M059J (cell line): ENCODE measurements at places on chromosomes 3 and 15.

GRCh38 chr15:99916668-99917223 is 183.5 kb upstream of the LYSMD4 start:
- DNase-seq, result no peak

DNA sequence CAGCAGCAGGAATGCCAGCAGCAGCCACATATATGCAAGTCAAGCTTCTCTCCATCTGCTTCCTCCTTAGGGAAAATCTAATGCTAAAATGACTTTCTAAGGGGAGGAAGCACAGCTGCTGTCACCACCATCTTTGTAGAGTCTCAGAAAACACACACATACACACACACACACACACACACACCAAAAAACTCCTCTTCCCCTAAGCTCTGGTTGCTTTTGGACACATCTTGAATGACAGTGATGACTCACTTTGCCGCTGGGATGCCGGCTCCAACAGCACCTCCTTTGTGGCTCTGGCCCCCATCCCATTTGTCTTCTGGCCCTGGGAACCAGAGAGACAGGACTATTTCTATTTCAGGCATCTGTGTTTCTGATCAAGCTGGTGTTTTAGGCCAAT is 124.8 kb upstream of the GOLIM4 start:
- peak; percentile 37 for DNase-seq

DNA sequence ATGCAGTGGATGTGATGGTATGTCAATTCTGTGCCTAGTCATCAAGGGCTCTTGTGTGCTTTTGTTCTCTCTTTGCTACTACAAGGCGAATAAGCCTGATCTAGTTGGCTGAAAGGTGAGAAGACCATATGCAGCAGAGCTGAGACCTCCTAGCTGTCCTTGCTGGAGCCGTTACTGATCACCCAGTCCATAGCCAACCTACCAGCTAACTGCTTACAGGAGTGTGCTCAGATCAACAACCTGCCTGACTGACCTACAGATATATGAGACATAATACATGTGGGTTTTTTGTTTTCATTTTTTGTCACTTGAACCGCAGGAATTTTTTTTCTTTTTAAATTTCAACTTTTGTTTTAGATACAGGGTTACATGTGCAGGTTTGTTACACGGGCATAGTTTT is 22.8 kb downstream of the OXSM start:
- DNase-seq, result no peak

- DNase-seq, result no peak
Measured at GRCh38 chr3:126338790-126339288, 18.4 kb downstream of the KLF15 start.

DNA sequence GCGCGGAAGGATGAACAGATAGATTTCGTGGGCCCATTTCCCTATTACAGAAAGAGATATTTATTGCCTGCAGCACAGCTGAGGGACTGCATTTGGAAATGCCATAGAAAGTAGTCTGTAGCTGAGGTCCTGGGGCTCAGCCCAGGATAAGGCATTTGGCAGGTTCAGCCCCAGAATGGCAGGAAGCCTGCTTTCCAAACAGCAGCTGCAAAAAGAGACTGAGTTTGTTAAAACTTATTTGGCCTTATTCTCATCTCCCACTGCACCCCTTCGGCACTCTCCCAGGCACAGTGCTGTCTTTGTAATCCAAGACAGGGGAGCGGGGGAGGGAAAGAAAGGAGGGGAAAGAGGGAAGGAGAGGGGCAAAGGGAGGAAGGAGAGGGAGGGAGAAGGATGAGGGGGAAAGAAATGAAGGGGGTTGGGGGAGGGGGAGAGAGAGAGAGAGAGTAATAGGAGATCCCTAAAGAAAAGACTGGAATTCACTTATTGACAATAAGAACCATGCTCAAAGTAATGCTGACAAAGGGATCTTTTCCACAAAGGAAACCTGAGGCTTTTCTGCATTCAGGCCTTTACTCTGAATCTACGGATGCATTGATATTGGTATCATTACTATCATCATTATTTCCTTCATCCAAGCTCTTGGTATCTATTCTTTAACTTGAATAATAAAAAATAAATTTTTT is 94.0 kb upstream of the LRRN1 start:
- no peak for DNase-seq

DNA sequence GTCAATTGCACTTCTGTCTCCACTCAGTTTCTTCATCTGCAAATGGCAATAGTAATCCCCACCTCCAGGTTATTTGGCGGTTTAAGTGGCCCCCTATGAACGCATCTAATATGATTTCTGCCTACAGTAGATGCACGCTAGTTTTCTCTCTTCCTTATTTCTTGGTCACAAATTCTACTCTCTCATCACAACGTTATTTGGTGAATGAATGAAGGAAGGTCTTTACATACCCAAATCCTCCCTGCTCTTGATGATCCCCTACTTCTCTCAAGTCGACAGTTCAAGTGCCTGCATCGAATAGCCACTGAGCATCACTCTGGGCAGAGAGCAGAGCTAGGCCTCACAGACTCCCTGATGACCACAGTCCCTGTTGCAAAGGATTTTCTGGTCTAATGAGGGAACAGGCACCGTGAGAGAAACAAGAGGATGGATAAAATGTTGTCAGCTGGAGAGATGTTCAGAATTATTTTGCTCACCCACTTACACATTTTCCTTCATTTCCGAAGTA is 181.2 kb upstream of the SMAD3 start:
- DNase-seq, result no peak

DNA sequence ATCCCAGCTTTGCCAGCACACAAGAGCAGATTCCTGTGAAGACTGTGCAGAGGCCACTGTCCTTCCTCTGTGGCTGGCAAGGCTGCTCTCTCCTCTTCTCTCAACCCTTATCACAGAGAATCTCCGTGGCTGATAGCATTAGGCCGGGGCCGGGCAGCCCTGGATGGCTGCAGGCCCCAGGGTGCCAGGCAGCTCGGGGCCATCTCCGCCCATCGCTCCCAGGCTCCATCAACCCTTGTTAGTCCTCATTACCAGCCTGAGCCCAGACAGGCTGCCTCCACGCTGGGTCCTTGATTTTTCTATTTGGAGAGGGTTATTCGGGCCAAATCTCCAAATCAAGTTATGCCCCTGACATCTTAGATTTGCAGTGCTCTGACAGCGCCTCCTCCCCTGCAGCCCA is 39.1 kb downstream of the MRPL46 start:
- no peak for DNase-seq

DNA sequence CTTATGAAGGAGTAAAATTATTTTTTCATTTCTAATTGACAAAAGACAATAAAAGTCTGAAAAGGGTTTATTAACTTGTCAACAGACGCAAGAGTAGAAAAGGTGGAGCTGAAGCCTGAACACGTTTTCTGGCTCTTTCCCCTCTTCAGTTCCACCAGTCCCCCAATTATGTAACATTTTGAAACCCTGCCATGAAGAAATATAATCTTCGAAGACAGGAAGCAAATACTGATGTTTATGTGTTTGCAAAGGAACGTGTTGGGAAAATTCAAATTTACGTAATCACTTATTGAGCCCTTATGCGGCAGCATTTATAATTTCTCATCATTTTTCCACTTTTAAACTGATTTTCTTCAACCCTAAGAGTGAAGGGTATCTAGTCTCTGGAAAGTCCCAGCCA is 767 bp downstream of the AP3S2 start:
- no peak for DNase-seq

DNA sequence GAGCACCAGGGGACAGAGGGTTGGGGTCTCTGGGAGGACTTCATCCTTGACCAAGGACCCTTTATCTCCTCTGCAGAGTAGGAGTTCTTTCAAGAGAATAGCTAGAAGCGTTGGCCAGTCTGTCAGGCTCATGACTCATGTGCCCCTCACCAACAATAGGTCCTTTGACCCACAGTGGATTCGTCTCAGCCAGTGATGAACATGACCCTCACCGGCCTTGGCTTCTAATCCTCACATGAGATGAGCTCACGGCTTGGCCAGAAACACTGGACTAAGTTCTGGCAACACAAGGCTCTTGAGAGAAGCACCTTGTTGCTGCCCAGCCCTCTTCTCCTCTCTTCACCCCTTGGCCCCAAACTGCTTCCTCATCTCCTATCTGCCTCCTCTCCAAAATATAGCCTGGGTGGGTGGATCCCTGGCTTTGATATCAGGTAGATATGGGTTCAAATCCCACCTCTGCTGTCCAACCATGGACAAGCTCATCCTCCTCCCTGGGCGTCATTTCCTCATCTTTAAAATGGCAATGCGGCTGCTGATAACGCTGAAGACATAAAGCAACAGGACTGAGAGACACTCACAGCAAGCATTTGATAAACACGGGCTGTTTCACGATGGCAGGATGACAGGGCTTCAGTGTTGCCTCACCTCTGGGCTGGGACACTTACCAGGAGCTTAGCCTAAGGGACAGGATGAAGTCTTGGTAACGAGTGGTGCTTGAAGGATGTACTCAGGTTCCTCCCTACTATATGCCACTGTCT is 446.7 kb upstream of the PROK2 start:
- no peak for DNase-seq

- peak; percentile 50 for DNase-seq
Measured at GRCh38 chr3:182971637-182972036, 8.7 kb downstream of the DCUN1D1 start.

GRCh38 chr15:47299846-47300434 is 417.4 kb upstream of the SEMA6D start:
- no peak for DNase-seq

DNA sequence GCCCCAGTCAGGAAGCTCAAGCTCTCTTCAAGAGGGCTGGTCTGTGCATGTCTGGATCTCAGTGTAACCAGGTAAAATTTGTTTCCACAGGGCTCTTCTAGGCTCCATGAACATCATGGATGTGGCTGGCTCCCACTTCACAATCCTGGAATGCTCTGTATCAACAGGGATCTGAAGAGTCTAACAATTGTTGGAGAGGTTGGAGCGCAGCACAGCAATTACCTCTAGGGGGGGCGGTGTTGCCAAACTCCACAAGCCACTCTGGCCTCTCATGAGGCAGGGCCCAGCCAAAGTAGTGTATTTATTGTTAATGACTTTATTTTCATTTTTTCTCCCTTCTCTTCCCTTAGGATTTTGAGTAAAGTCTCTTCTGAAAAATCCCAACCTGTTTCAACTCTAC is 6.1 kb upstream of the EIF2B5 start:
- DNase-seq, result peak; percentile 56

DNA sequence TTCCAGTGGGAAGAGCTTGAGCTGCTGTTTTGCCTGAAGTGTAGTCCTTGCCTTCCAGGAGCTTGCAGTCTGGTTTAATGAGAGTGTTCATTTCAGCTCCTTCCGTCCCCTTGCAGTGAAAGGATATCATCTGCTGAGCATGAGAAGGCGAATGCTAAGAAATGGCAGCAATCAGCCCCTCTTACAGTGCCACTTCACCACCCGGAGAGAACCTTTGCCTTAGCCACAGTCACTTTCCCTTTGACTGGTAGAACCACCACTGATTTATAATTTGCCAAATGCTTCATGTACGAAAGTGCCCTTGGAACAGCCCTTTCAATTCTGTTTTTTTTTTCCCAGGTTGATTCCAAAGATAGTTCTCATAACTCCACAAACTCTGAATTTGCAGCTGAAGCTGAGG is 11.5 kb downstream of the TATDN2 start:
- no peak for DNase-seq
